ENCODE measurements at places on chromosomes 13 and 19.

- DNase-seq, result no peak
These were observed 10.6 kb downstream of the GPI start for GRCh38 chr19:34375598-34375997.

DNA sequence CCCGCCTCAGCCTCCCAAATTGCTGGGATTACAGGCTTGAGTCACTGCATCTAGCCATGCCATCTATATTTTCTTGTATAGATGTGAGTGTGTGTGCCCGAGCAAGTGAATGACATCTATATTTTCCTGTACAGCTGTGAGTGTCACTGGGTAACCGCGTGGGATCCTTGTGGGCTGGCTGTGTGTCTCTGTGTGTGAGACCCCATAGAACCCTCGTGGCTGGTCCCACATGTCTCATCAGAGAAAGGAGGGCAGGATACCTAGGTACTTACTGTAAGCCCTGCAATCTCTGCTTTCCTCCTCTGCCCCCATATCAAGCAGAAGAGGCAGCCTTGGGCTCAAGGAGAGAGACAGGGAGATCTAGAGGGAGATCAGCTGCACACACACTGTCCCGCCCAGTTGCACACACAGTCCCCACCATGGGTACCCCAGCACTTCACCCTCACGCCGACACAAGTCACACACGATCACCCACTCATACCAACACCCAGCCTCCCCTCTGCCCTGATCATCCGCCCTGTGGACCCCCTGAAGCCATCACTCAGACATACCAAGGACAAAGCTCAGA is 655 bp downstream of the DENND1C start:
- DNase-seq, result no peak

DNA sequence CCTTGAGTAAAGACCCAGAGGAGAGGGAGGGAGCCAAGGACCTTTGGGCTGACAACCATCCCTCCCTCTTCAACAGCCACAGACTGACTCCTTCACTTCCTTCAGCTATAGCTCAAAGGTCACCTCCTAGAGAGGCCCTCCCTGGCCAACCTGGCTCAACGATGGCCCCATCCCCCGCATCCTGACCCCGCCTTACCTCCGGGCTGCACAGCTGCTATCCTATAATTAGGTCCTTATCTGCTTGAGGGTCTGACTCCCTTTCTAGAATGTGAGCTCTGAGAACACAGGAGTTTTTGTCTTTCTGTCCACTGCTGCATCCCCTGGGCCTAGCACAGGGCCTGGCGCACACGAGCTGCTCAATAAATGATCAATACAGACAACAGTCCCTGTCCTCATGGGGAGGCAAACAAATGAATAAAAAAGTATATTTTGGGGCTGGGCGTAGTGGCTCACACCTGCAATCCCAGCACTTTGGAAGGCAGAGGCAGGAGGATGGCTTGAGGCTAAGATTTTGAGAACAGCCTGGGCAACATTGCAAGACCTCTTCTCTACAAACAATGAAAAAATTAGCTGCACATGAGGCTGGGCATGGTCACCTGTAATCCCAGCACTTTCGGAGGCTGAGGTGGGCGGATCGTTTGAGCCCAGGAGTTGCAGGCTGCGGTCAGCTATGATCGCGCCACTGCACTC is 6.6 kb upstream of the LGALS4 start:
- DNase-seq, result no peak

DNA sequence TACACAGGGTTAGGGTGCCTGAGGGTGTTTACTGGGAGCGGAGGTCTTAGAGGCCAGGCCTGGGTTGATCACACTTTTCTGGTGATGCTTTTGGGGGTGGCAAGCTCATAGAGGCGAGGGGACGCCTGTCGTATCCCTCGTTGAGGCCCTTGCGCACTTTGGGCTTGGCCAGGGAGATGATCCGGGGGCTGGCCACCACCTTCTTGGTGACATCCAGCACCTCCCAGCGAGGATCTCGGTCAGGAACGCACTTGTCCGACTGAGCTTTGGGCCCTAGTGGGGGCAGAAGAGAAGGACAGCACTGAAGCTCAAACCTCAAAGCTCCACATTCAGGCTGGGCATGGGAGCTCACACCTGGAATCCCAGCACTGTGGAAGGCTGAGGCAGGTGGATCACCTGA is 17.6 kb upstream of the MIER2 start:
- DNase-seq, result no peak

GRCh38 chr19:49951806-49952478 is 9.0 kb downstream of the SIGLEC11 start:
- DNase-seq, result no peak

GRCh38 chr19:49366110-49366509 is 2.4 kb downstream of the DKKL1 start:
- no peak for DNase-seq

- DNase-seq, result no peak
These were observed 27.8 kb downstream of the ARID3A start for GRCh38 chr19:953445-954271.

All from NCI-H1694 treated with DMSO at 0.1 percent for 48 hours (cell line).